Left colon (tissue), 2 donors: ENCODE measurements at places on chromosomes 4 and X. TPM values are rescaled to one million over a fixed set of nuclear protein-coding genes. Genes with fewer than 3 reads are reported as not detected.

SCD5 gene
- 0.98 TPM for total RNA-seq

GRIA3 gene
- 0.50 TPM for total RNA-seq

DGAT2L6 gene
- total RNA-seq: not detected

SEC24B gene
- 33.9 TPM for total RNA-seq

FGD1 gene
- total RNA-seq: 3.8 TPM

CDKL5 gene
- total RNA-seq: 5.0 TPM

TBX22 gene
- not detected for total RNA-seq

OTC gene
- 5.8 TPM for total RNA-seq
